PC-9 (cell line): ENCODE measurements at places on chromosomes 16 and 17. TPM values are rescaled to one million over a fixed set of nuclear protein-coding genes. Genes with fewer than 3 reads are reported as not detected.

The HLF gene
- not detected in 2 replicates for total RNA-seq

The GRIN2A gene
- not detected in 2 replicates for total RNA-seq

The KCTD19 gene
- total RNA-seq = 0.35 TPM in 1 of 2 replicates, not detected in the other

The PIRT gene
- total RNA-seq = not detected in 2 replicates

The GNG13 gene
- not detected in 2 replicates for total RNA-seq

The KRTAP4-1 gene
- total RNA-seq = not detected in 2 replicates

The USP6 gene
- total RNA-seq = 0.11 TPM in 1 of 2 replicates, not detected in the other

The MYH2 gene
- total RNA-seq = not detected in 2 replicates

The COASY gene
- total RNA-seq = 133 and 152 TPM in 2 replicates

The TMEM204 gene
- not detected in 2 replicates for total RNA-seq
